ENCODE measurements at places on chromosomes 7 and 10. TPM values are rescaled to one million over a fixed set of nuclear protein-coding genes. Genes with fewer than 3 reads are reported as not detected.

GOLGA7B gene
- polyA plus RNA-seq: 0.03 TPM

DNA sequence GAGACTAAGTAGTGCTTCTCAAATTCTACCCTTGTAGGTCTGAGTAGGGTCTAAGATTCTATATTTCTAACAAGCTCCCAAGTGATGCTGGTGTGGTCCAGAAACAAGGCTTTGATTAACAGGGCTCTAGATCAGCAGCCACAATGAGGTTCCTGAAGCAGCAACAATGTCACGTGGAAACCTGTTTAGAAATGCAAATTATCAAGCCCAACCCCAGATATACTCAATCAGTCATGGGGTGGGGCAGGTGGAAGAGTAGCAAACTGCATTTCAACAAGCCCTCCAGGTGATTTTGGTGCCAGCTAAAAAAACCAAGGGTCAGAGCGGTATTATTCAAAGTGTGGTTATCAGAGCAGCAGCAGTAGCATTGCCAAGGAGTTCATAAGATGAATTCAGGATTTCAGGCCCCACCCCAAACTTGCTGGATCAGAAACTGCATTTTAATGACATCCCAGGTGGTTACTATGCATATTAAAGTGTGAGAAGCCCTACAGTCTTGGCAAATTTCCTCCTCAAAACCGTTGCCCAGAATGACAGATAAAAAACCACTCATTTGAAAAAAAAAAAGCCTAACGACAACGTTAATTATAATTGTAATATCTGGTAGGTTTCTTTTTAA is 199.2 kb downstream of the AHR start:
- no peak for DNase-seq

DNA sequence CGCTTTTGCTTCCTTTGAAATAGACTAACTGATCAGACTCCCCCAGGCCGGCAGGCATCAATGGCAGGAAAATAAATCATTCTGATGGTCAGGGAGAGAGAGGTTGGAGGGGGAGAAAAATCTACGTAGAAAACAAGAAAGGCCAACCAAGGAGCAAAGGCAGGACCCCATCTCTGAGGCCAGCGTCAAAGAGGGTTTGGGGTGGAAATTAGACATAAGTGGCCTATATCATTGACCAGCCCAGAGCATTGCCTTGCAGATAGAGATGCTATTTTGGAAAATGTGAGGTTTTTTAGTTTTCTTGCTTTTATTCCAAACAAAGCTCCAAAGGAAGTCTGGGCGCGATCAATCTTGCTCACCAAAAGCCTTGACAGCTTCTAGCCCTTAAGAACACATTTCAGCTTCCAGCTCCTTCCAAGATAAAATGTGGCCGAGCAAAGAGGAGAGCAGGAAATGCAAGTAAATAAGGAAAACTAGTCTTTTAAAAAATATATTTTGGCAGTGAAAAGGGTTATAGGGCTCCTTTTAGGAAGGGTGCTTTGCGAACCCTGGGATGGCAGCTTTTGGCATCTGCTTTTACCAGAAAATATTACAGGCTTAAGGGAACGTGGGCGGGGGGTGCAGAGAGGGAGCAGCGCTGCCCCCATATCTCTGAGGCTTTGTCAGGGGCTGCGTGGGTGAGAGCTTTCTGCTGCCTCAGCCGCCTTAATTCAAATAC is 2.0 kb upstream of the HOXA2 start:
- DNase-seq: no peak

DNA sequence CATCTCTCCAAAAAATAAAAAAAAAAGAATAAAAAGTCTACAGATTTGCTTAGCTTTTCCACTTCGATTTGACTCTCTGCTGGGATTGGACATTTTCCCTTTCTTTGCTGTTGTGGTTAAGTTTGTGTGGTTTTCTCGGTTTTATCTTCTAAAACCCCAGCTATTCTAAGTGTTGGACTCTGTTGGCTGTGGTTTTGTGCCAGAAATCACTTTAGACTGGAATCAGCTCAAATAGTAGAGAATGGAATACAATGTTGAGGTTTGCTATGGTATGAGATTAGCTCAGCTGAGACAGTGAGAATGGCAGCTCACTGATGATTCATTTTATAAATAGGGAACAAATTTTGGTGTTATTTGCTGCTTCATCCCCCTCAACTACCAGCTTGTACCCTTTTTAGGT is 116.0 kb downstream of the BUB3 start:
- no peak for DNase-seq

- DNase-seq: no peak
These were observed 2.1 kb downstream of the ADIRF start for GRCh38 chr10:86970162-86970981.

DNA sequence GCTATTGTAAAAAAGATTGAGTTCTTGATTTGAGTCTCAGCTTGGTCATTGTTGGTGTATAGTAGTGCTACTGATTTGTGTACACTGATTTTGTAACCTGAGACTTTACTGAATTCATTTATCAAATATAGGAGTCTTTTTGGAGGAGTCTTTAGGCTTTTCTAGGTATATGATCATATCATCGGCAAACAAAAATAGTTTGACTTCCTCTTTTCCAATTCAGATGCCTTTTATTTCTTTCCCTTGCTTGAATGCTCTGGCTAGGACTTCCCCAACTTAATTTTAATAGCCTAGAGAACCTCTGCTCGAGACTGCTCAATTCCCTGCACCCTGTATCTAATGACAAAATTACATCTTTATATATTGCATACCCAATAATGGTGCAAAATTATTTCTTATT is 154.4 kb downstream of the CCDC7 start:
- DNase-seq: no peak

ANKRD7 gene
- polyA plus RNA-seq: 0.44 TPM

DNA sequence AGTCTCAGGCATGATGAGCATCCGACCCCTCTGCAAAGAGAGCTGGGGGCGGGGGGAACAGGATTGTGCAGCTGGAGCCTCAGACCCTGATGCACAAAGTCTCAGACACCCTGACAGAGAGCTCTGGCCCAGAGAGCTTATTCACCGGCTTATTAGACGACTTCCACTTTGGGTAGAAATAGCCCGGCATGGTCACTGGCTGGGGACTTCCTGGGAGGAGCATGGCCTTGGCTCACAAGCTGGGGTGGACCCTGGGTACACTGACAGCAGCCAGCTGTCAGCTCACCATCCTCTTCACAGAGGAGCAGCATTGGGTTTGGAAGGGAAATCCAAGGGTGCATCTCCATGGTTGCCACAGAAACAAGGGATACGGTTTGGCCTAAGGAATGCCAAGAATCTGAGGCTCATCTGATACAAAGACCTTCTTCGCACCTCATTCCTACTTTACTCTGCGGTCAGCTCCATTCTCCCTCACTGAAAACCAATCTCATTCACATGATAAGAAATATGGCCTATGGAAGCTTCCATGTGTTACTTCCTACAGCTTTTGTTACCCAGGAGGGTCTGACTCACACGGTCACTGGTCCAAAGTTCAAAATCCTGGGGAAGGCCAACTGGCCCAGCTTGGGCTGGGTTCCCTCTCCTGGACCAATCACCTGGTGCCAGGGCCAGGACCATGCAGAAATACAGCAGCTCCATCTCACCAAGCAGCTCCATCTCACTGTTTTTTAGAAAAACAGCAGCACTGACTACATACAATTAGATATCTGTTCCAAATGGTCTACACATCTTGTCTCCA is 25.1 kb downstream of the ZNF467 start:
- DNase-seq: no peak

SPDYE6 gene
- polyA plus RNA-seq: not detected

GRCh38 chr10:30683496-30683895 is 53.9 kb upstream of the LYZL2 start:
- DNase-seq: no peak

CYP3A4 gene
- polyA plus RNA-seq: not detected

RASA4B gene
- polyA plus RNA-seq: 15.5 TPM

DNA sequence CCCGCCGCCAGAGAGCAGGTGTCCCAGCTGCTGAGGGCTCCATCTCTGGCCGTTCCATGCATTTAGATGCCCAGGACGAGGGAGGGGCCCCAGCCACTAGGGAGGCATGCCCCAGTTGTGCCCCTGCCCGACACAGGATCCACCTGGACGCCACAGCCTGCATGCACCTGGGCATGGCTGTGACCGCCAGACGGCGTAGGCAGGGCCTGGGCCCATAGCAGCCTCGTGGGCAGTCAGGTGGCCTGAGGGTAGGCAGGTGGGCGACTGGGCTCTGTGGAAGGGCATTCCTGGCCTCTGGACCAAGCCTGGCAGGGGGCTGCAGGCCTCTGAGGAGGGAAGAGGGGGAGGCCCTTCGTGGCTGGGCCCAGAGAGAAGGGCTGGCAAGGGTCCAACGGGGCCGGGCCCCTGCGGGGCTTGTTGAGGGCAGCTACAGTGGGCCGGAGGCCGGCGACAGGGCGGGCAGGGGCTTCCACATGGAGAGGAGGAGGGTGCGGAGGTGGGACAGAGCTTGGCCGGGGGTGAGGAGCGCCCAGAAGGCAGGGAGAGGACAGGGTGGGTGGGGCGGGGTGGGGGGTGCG is 76.0 kb upstream of the NKX6-2 start:
- no peak for DNase-seq

- DNase-seq: no peak
These were observed 91.0 kb downstream of the ELMO1 start for GRCh38 chr7:37357637-37357996.

- DNase-seq: no peak
These were observed 715 bp upstream of the PANK1 start for GRCh38 chr10:89645742-89646172.

HOXA13 gene
- not detected for polyA plus RNA-seq

DNA sequence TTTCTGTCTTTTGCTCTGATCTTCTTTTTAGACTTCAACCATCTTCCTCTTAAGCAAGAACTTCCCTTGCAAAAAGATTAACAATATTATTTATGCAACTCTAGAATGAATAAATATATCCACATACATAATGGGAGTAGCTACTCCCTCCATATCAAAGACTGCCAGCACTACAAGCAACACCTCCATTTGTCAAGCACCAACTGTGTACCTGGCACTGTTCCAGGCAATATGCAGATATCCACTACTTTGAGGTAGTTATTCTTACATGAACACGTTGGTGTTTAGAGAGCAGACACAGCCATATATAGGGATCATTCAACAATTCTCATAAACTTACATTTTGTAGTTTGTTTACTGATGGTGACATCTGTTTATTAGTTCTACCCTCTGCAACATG is 83.6 kb upstream of the CACNB2 start:
- DNase-seq: no peak

- peak; percentile 62 for DNase-seq
These were observed 578.6 kb upstream of the FOXK1 start for GRCh38 chr7:4103352-4104091.

SPDYE9 gene
- not detected for polyA plus RNA-seq

- peak; percentile 48 for DNase-seq
These were observed 586.6 kb downstream of the SUGCT start for GRCh38 chr7:40721342-40721949.

ADAM8 gene
- 1.6 TPM for polyA plus RNA-seq

DNA sequence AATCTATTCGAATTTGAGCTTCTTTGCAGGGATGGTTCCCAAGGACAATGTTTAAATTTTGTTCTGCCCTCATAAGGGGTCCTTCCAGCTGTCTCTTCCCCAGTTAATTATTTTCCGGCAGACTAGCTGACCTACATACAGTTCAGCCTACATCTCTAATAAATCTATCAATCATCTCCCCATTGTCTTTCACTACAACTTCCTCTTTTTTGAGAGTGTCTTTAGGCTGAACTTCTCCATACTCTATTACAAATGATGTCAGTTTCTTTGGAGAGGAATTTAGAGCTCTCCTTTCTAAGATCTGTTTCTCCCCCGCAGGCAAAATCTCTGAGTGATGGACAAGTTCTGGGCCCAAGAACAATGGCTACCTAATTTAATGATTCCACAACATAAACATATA is 122.2 kb downstream of the PCLO start:
- DNase-seq: no peak

GRCh38 chr10:63261496-63261895 is 128.4 kb downstream of the NRBF2 start:
- no peak for DNase-seq

H2BK1 gene
- polyA plus RNA-seq: not detected

GRCh38 chr10:117472872-117473271 is 69.7 kb upstream of the EMX2 start:
- no peak for DNase-seq

- DNase-seq: no peak
These were observed 10.0 kb downstream of the RGR start for GRCh38 chr10:84254552-84255478.

BUD31 gene
- 124 TPM for polyA plus RNA-seq

DNA sequence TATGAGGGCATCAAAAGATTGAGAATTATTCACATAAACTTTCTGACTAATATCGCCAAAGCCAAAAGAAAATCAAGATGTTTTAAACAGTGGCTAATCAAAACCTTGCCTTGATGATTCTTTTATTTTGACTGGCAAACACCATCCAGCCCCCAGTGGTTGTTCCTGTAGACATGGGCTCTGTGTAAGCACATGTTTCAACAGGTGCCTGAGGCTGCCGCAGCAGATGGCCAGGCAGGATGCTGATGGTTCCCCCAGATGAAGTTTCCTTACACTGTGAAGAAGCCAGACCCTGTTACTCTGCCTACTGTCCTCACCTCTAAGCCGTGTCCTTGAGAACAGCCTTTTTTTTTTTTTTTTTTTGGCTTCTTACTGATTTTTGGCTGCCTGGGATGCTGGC is 146.5 kb downstream of the RAB11FIP2 start:
- DNase-seq: peak; percentile 39

DNA sequence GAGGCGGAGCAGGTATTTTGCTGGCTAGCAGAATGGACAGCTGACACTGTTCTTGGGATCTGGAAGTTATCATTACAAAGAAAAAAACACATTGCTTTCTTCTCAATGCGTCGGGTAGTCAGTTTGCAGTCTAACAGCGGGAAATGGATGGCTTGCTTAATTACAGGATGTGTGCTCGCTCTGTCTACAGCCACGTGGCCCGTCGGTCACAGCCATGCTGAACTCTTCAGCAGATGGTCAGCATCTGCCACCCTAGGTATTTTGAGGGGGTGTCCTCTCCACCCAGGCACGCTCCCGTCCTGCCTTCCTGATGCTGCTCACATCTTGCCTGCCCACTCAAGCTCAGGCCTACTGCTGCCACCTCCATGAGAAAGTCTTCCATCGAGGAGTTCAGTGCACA is 20.4 kb upstream of the INMT start:
- peak; percentile 60 for DNase-seq

DNA sequence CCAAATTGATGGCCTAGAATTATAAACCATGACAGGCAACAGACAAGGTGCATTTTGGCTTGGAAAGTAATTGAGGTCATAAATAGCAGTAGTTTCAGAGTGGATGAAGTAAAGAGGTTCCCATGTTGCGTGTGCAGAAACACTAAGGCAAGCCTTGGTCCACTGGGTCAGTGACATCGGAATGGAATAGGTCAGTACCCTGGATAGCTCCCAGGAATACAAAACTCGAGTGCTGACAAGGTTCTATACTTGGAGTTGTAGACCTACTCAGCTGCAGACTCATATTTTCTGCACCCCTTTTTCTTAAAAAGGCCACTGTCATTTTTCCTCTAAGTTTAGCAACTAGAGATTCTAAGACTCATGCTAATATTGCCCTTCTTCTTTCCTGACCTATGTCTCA is 132.8 kb downstream of the DYNC1I1 start:
- no peak for DNase-seq

Data from SK-N-SH (cell line).